Stimulated activated CD4-positive, alpha-beta T cell treated with anti-CD3 and anti-CD28 coated beads, Interleukin-4, amount 100 ng/mL, for 1 hour (primary cell): ENCODE measurements at places on chromosomes 6 and 20.
A peak's percentile ranks its signal among the peaks of the same experiment; 100 is the strongest.

GRCh38 chr6:129059650-129060049 lies 176.7 kb downstream of the LAMA2 start:
- DNase-seq = no peak

GRCh38 chr20:49868964-49869363 lies 46.4 kb downstream of the SPATA2 start:
- no peak for DNase-seq

DNA sequence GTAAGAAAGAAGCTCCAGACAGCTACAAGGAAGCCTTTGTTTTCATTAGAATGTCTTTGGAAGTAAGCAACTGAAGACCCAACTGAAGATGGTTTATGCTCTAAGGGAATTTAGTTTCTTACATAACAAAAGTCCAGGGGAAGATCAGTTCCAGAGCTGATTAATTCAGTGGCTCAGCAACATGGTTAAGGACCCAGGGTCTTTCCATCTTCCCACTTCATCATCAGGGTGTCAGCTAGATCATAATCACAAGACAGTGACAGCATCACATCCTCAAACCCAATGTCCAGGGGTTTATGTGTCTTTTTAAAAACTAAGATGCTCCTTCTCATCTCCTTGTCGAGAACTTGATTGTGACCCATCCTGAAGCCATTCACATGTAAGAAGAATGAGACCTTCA lies 119.7 kb upstream of the PRDM1 start:
- DNase-seq = no peak

- DNase-seq = no peak
Measured at GRCh38 chr6:7193122-7193521, 85.4 kb downstream of the RREB1 start.

DNA sequence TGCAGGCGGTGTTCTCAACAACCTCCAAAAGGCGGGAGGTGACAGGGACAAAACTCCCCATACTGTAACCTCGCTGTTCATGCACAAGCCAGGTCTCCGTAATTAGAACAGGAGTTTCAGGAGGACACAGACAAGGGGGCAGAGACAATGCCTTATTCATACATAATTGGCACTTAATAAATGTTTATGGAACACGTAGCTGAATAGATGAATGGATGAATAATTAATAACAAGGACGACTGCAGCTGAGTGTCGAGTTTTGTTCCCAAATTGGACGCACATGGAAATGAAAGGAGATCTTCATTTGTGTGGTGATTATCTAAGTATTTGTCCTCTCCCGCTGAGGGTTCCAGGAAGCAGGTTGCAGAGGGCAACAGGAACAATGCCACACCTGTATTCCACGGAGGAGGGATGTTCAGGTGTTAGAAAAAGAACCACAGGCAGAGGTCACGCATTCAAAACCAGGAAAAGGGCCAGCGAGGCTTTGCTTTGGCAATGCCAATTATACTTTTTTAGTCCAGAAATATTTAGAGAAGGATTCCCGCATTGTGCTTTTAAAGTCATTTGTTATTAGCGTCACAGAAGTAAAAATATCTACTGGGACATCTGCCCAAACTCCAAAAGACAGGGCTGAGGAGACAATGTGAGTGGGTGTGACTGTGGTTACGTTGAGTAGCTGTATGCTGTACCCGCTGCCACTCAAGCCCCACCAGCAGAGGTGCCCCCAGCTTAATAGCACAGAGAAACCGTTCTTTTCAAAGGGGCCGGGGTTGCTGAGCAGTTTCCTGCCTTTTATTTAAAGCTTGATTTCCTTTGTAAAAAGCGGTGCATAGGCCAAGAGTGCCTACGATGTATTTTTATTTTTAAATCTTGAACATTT lies 123.3 kb downstream of the PXDC1 start:
- DNase-seq = no peak

GRCh38 chr6:167750956-167751358 lies 75.8 kb upstream of the AFDN start:
- DNase-seq = no peak

DNA sequence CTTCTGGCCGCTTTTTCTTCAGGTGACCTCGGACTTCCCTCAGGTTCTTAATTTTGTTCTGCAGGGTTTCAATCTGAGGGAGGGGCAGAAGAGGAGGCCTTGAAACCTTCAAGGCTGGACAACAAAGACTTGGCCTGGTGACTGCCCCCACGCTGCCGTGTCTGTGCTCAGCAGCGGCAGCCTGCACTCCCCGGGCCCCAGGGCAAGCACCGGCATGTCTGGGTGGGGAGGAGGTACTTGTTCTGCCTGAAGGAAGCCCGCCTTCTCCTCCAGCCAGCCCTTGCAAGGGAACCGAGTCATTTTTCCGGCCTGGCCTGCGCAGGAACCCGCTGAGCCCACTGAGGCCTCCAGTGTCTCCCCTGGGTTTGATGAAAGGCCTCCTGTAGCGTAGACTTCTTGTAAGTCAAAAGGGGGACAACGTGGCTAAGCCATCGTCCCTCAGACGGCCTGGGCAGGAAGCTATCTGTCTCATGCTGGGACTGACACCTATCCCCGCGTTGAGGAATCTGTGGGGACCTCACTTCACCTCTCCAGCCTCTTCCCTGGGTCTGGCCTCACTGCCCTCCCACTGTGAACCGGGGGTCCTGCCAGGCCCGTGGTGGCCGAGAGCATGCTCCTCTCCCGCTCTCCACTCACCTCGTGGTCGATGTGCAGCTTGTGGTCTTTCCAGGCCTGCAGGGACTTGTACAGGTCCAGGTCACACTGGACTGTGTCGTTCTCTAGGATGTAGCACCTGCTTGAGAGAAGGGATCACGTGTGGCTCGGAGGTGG lies 119.9 kb downstream of the SULF2 start:
- DNase-seq = no peak

DNA sequence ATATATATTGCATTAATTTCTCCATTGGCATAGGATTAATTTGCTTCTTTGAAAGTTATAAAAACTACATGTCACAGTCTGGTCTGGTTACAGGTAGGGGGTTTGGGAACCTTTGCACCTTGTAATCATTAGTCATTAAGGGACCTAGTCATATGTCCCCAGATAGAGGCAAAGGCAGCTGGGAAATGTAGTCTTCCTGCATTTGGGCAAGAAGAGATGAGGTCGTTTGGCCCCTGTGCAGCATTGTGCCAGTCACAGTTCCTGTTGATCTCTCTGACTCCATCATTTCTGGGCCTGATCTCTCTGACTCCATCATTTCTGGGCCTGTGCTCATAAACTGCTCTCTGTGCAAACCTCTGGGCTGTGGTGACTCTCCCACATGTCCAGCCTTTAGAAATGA lies 73.2 kb downstream of the BCKDHB start:
- no peak for DNase-seq

- no peak for DNase-seq
Measured at GRCh38 chr6:166955865-166956443, 396 bp downstream of the RNASET2 start.

GRCh38 chr6:139777202-139777970 lies 402.9 kb upstream of the CITED2 start:
- DNase-seq = no peak

DNA sequence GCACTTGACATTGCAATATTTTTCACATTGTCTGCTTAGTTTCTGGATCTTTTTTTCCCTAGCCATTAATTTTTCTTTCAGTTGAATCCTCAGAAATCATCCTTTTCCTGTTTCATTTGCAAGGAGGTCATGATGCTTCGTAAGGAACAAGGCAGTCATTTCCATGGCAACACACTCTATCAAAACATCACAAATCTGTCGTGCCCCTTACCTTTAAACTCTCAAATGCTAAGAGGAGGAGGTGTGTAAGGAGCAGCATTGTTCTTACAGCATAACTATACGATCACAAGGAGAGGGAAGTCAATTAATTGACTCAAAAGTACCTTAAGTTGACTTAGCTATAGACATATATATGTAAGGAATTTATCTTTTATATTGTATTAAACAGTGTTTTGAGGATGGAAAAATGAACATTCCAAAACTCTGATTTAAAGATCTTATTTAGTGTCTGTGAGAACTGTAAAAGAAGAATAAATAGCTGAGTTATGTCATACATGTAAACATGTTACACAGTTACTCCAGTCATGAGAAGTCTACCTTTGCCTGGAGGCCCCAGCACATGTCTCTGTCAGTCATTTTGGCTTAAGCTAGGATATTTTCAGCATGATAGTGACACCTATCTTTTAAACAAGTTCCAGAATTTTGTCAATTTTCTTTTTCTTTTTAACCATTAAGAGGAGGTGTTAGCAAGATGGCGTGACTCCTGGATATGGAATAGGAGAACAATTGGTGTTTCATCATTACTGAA lies 41.6 kb downstream of the CDKAL1 start:
- DNase-seq = no peak

- no peak for DNase-seq
Measured at GRCh38 chr6:34692280-34692679, 4.3 kb downstream of the ILRUN start.

- DNase-seq = no peak
Measured at GRCh38 chr6:131040866-131041265, 22.2 kb downstream of the EPB41L2 start.

DNA sequence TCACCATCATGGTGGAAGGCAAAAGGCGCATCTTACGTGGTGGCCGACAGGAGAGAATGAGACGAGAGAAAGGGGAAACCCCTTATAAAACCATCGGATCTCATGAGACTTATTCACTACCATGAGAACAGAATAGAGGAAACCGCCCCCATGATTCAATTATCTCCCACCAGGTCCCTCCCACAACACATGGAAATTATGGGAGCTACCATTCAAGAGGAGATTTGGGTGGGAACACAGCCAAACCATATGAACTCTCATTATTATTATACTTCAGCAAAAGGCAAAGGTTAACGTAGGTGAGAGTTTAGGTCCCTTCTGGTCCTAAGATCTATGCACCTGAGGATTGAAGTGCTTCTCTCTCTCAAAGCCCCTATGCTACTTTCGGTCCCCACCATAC lies 2.4 kb upstream of the PFDN4 start:
- DNase-seq = no peak

DNA sequence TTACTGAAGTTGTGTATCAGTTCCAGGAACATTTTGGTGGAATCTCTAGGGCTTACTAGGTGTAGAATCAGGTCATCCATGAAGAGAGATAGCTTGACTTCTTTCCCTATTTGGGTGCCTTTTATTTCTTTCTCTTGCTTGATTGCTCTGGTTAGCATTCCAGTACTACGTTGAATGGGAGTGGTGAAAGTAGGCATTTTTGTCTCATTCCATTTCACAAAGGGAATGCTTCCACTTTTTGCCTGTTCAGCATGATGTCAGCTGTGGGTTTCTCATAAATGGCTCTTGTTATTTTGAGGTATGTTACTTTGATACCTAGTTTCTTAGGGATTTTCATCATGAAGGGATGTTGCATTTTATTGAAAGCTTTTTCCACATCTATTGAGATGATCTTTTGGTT lies 195.3 kb downstream of the MOXD1 start:
- no peak for DNase-seq

- DNase-seq = peak; percentile 25
Measured at GRCh38 chr6:13488015-13488895, 855 bp upstream of the GFOD1 start.

GRCh38 chr6:169296170-169296569 lies 42.5 kb upstream of the THBS2 start:
- DNase-seq = no peak

GRCh38 chr6:137706083-137706750 lies 160.8 kb upstream of the TNFAIP3 start:
- no peak for DNase-seq

DNA sequence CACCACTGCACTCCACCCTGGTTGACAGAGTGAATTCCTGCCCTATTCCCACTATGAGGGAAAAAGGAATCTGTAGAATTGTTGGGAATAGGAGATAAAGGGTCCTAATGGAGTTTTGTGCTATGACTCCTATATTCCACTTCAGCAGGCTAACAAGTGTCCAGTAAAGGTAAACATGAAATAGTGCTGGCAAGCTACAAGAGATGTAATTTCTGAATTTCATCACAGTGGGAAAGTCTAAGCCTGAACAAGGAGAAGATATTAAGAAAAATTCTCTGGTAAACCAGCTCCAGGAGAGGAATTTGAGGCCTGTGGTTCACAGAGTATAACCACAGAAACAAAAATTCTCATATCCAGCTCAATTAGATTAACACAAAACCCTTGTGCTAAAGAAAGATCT lies 10.3 kb upstream of the C6orf58 start:
- DNase-seq = no peak

- no peak for DNase-seq
Measured at GRCh38 chr6:53029761-53030160, 34.7 kb upstream of the GSTA4 start.

GRCh38 chr6:31897612-31898382 lies at the start of gene EHMT2:
TSS of gene EHMT2 (minus strand) at chr6:31897698. CDS start at chr6:31897677, 21 bp downstream.
- peak; percentile 87 for DNase-seq

GRCh38 chr20:38599410-38599882 lies 2.2 kb upstream of the ARHGAP40 start:
- DNase-seq = no peak

DNA sequence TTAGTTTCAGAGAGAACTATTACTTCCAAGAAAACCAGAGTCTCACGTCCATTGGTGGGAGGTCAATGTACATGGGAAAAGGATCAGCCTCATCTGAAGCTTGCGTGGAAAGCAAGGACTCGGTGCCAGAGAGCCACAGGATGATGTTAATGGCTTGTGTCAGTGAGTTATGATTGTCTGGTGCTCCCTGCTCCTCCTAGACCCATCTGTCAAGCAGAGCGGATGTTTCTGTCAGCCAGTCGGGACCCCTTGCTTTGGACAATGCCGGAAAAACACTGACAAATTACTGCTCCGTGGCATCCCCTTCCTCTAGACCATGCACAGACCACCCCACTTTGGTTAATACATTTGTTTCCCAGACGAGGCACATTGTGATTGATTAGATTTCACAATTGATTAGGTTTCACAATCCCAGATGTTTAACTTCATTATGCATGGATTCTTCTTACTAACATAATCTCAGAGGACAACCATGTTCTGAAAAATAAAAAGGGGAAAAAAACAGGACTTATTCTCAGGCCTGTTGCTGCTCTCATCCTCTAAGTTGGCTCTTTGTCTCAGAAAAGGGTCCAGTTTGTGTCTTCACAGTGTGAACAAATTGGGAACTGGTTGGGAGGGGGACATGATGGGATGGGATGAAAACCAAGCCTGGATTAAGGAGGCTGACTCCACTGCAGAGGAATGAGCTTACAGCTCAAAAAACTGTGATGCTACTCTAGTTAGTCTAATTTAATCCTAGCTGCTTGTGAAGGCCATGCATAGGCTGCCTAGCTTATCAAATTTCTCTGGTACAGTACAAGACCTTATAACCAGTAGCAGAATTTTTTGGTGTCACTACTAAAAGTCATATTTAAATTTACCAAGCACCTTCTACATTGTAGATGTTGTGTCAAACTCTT lies 51.9 kb downstream of the UNC5CL start:
- DNase-seq = no peak

- no peak for DNase-seq
Measured at GRCh38 chr20:62244644-62245108, 6.4 kb downstream of the OSBPL2 start.

- no peak for DNase-seq
Measured at GRCh38 chr6:36504982-36505381, 42.3 kb downstream of the STK38 start.

DNA sequence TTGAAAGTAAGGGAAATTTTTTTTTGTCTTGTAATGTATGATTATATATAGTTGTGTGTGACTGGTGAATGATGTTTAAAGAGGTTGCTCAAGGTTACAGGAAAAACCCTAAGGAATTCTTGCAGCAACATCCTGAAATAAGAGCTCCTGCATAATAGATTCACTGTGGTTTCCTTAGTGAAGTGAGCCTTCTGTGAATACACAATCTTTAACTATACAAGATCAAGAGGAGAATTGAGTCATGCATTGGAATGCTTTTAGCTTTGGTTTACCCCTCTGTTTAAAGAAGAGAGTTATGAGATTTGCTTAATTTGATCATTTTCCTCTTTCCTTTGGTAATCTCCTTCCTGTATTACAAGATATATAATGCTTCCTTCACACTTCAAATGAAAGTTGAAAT lies 141.6 kb upstream of the EYA4 start:
- DNase-seq = no peak
